Fibroblast of mammary gland (primary cell): ENCODE measurements at places on chromosomes 6 and 20.
A peak's percentile ranks its signal among the peaks of the same experiment; 100 is the strongest.

- DNase-seq: no peak
Measured at GRCh38 chr20:58926802-58927489, 54.1 kb upstream of the NELFCD start.

- no peak for DNase-seq
Measured at GRCh38 chr20:11027224-11027623, 353.4 kb upstream of the JAG1 start.

DNA sequence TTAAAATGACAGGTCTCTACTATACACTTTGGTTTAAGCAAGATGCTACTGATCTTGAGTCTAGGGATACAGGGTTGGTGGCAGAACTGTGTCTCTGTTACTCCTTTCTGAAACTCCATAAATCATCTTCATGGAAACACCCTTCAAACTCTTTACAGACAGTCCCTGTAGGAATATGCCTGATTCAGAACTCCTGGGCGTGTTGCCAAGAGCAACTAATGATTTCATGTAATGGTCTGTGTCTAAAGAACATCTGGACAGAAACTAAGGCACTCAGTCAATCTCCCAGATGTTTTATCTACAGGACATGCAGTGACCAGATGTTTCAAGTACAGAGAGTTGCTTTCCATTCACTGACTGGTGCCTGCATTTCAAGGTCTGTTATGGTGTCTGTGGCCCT lies 464.4 kb upstream of the CHD6 start:
- DNase-seq: peak; percentile 48

DNA sequence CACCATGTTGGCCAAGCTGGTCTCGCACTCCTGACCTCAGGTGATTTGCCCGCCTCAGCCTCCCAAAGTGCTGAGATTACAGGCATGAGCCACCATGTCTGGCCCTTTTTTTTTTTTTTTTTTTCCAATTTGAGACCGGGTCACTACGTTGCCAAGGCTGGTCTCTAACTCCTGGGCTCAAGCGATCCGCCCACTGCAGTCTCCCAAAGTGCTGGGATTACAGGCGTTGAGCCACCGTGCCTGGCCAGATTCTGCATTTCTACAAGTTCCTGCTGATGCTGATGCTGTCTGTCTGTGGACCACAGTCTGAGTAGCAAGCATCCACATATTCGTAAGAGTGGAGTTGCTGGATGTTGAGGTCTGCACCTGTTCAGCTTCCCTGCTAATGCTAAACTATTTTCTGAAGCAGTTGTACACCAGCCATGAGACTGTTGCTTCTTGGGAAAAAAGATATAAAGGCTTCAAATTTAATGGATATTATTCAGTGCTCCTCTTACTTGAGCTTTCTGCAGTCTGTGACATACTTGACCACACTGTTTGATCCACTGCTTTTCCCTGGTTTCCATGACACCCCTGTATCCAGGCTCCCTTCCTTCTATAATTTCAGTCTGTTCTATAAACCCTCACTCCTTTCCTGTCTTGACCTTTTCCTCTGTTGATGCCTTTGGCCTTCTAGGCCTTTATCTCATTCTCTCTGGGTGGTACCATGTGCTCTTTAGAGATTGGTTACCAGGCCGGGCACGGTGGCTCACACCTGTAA lies 10.1 kb upstream of the ZBTB12 start:
- no peak for DNase-seq

GRCh38 chr6:43465948-43466347 lies 10.6 kb upstream of the DLK2 start:
- peak; percentile 30 for DNase-seq

GRCh38 chr20:2879146-2879545 lies 5.9 kb downstream of the PTPRA start:
- peak; percentile 95 for DNase-seq

GRCh38 chr6:17672064-17672718 lies 34.5 kb downstream of the NUP153 start:
- DNase-seq: no peak

- no peak for DNase-seq
Measured at GRCh38 chr20:51233345-51233744, 210.4 kb upstream of the KCNG1 start.

- peak; percentile 87 for DNase-seq
Measured at GRCh38 chr6:69917834-69918233, 51.5 kb downstream of the COL19A1 start.

DNA sequence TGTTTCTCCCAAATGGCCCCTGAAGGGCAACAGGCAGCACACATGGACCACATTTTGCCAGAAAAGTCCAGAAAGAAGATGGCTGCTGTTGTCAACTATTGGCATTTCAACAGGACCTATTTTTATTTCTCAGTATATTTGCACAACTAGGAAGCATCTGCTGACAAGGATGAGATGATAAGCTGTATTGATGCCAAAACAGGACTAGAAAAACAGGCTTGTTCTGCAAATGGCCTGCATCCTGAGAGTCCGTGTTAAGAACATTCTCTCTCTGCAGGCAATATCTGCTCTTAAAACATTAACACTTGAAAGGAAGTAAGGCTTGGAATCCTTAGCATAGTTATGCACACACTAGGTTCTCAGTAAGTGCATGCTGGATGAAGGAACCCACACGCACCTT lies 283.7 kb downstream of the ESR1 start:
- DNase-seq: no peak

- no peak for DNase-seq
Measured at GRCh38 chr6:33431880-33432541, 12.1 kb downstream of the SYNGAP1 start.

DNA sequence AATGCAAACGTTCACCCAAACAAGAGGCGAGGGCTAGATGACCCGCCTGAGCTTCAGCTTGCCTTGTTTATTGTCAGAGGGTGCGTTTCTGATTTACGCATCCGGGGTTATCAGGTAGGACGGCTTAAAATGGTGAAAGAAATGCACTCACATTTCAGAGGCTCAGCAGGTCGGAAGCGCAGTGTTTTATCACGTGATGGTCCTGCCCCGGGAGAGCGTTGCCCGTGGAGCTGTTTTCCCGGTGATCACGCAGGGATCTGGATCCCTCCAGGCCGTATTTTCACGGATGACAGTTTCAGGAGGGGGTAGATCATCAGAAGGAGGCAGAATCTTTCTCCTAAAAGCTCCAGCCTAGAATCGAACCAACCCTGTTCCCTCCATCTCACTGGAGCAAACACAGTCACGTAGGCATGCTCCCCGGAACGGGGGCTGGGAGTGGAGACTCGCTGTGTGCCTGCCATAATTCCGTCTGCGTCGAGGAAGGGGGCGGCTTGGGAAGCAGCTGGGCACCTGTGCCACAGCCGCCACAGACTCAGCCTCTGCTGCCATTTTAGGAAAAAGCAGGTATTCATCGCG lies 121.7 kb downstream of the SMOC2 start:
- no peak for DNase-seq

- DNase-seq: no peak
Measured at GRCh38 chr6:115934145-115934544, 126.5 kb downstream of the FRK start.

DNA sequence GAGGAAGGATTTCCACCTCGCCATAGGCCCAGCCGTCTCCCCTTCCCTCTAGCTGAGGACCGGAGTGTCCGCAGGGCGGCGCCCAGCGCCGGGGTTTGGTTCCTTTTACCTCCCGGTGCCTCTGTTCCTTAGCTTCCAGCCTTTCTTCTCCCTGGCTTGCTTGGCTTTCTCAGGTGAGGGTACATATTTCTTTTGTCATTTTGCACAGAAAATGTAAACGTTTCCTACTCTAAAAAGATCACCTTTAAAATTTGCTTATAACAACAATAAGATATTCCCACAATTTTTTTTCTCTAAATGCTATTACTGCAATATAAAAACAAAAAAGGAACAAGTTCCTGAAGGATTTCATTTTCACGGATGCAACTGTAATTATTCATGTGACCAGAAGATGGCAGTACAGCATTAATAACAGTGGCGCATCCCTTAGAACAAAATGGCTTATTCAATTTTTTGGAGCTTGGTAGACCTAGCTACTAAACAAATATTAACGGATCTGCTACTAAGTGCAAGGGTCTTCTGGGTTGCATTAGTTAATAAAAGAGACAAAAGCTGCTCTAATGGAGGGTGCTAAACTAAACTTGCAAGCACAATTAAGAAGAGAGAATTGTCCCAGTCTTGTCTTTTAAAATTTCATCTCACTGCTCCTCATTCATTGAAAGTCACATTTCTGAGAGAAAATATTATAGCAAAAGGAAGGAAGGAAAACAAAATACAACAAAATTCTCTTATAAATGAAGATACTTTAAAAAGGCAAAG lies 172.9 kb downstream of the ADGRG6 start:
- DNase-seq: peak; percentile 70

GRCh38 chr6:14867802-14868201 lies 378.1 kb upstream of the JARID2 start:
- no peak for DNase-seq

- no peak for DNase-seq
Measured at GRCh38 chr20:62320581-62321354, 18.0 kb downstream of the ADRM1 start.

DNA sequence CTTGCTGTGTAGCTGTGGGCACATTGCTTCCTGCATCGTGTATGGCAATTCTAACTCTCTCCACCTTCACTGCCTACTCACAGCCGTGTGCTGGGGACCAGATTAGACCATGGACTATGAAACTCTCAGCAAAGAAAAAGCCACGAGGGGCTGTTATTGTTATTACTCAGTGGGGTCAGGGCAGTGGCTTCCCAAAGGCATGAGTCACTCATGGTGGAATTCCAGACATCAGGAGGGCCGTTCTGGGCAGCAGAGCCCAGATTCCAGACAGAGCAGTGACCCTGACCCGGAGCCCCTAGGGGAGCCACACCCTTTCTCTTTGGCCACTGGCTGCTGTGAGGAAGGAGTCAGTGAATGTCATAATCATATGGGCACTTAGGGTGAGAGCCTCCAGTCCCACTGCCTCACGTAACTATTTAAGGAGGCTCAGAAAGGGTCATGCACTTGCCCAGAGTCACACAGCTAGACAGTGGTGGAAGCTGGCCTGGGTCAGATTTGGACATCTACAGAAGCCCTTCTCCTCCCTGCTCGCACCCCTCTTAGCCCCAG lies 22.2 kb upstream of the CCN5 start:
- DNase-seq: peak; percentile 98

DNA sequence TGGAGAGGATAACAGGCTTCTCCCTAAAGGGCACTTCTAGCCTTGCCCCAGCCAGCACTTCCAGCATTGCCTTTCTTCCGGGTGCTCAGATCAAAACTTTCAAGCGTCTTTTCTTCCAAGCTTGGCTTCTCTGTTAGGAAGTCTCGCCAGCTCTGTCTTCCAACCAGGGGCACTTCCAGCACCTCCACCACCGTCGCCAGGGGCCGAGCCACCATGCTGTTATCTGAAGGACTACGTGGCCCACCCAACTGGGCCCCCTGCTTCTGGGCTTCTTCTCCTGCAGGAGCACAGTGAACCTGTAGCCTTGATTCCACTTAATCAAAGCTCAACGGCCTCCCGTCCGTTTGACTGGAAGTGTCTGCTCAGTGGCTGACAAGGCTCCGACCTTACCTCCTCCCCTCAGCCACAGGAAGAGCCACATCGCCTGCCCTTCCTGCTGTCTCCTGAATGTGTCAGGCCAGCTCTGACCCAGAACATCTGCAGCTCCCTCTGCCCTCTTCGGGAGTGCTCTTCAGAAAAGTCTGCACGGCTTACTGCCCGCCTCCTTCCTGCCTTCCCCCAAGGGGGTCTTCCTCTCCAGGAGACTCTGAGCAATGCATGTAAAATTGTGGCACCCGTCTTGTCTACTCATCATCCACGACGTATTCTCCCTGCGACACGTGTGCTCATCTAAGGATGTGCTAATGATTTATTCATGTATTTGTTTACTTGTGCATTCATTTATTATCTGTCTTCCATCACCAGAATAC lies 527.0 kb downstream of the CDH26 start:
- no peak for DNase-seq

DNA sequence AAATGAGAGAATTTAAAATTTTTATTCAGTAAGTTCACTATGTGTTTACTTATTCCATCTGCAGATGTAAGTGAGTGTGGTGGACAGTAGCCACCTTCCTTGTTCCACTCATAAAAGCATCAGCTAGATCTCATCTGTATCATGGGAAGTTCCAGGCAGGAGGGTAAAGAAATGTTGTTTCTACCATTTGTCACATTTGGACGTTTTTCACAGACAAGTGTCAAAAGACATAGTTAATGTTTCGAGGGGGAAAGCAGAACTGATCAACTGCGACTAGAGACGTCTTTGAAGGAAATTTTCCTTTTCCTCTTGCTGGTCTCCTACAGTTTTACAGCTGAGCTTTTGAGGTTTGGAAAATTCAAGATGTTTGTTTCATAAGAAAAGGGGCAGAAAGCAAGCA lies 55.9 kb upstream of the ISM1 start:
- DNase-seq: no peak

DNA sequence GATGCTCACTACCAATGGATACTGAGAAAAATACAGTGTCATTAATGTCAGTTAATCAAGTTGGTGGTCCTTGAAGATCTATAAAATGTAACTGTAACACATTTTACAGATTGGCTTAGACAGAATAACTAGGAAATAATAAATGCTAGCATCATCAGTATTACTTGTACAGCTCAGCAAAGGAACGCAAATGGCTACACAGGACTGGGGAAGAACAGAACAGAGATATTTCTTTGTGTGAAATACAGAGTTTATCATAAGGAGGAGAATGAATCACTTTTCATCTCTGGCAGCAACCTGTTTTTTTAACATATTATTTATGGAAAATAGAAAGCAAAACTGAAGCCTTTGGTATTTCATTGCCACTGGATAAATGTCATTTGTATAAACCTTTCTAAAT lies 8.2 kb upstream of the QKI start:
- no peak for DNase-seq

- no peak for DNase-seq
Measured at GRCh38 chr20:25018841-25019240, 26.3 kb upstream of the APMAP start.

DNA sequence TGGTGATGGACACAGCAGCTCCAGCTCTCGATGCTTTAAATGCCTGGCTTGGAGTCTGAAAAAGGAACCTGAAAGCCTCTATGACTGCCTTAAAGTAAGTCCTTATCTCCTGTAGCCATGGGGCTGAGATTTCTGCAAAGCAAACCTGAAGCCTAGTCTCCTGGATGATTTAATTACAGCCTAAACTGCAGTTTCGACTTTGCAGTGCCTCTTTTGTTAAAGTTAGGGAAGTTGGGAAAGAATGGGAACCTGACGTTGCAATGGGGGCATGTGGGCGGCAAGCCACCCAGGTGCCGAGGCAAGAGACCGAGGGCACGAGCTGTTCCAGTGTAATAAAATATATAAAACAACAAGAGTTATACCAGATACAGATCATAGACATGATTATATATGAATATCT lies 11.7 kb upstream of the TCFL5 start:
- no peak for DNase-seq
